ENCODE measurements at places on chromosomes 5 and 9.

- no peak for DNase-seq
These were observed 70.3 kb downstream of the DAB2IP start for GRCh38 chr9:121721770-121722169.

DNA sequence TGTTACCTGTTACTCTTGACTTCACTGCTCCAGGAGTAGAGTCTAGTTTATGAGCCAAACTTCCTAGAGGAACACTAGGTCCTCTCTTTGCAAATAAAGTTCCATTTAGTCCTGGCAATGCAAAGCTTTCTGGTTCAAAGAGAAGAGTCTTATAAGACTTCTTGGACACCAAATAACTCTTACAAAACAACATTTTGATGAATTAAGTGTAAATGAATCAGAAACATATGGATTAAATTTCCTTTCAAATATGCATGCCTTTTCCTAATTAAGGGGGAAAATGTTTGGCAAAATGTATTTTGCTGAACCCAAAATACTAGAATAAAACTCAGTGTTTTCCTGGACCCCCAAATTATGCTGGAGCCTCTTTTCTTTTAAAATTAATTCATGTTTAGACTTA lies 388.0 kb downstream of the FGF10 start:
- DNase-seq, result no peak

- no peak for DNase-seq
These were observed 18.8 kb downstream of the CSNK1G3 start for GRCh38 chr5:123530728-123531127.

DNA sequence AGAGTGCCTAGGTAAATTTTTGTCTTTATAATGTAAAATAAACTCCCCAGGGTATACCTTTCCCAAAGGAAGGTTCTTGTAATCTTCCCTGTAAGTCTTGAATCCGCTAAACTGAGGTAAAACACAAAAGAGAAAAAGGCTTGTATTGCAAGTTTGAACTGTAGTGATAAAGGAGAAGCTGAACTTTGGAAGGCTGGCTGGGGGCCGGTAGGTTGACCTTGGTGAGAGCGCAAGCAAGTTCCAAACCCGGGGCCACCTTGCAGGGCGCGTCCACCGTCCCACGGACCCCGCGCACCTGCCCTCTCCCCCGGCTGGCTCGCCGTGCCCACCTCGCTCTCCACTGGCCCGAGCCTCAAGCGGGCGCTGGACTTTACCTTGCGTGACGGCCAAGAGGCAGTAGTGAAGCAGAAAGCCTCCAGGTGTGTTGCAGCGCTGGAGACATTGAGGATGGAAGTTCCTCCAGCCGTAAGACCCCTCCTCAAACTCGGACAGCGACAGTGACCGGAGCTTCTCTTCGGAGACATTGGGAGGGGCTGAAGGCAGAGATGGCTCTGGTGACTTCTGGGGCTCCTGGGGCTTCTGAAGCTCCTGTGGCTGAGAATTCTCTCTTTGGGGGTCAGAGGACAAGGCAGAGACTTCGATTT lies 428 bp downstream of the SLCO4C1 start:
- no peak for DNase-seq

DNA sequence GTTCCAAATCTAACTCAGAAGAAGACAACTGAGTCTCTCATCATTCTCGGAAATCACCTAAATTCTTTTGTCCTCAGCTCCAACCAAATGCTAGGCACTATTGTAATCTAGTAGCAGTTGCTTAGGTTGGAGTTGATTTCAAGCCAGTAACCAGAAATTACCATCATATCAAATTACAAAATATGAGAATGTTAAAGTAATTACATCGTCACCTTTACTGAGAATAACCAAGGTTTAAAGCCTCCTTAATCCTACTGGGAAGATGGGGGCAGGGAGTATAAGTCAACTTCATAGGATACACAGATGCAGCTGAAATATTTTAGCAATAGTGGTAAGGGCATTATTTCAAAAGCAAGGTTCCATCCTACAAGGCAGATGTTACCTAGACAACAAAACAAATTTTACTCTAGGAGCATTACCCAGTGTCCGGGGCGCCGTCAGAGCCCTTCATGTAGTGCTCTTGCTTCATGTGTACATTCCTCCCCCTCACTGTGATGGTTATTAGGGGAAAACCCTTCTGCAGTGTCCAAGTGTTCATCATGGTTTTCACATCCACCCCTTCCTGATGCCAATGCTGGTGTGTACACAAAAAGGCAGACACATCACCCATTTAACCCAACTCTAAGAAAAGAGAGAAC lies 19.5 kb downstream of the ERAP1 start:
- DNase-seq, result no peak

DNA sequence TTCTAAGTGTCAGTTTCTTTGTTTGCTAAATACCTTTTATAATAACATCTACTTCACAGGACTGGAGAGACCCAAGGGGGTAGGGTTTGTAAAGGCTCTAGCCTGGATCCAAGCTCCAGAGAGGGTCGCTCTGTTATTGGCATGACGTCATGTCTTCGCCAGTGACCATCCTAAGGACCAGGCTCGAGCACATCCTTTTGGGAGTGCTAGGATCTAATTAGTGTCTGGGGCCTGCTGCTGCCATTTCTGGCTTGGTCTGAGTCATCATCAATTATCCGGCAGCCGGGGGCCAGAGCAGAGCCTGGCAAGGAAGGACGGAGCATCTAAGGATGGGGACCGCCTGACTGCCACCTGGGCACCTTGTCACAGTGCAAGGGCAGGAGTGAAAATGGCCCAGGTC lies 153.0 kb downstream of the NSG2 start:
- no peak for DNase-seq

DNA sequence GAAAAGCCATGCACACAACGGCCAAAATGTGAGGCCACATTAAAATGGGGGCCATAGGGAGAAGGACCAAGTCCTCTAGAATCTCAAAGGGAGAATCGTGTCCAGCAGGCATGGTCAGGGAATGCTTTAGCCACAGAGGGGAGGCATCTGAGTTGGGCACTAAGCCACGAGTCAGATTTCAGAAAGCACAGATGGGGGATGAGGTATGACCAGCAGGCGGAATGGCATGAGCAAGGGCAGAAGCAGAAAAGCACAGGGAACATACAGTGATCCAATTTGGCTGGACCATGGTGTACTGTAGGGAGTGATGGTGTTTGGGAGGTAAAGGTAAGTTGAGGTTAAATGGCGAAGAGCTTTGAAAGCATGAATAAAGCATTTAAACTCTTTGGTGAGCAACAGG lies 214.6 kb downstream of the TLE1 start:
- no peak for DNase-seq

DNA sequence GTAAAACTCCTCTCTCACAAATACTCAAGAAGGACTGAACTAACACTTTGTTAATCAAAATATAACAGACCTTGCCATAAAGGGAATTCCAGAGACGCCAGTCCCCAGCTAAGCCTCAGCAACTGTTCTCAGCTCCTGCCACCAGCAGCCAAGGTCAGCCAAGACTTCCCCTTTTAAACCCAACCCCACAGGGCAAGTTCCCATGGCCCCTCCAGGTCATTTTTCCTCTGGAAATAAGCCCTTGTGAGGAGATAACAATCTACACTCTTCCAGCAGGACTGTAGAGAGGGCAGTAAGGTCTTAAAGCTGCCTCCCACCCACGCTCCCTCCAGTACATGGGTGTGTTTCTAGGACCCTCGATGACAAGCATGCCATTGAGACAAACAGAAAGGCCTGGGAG lies 78.3 kb downstream of the DPYSL3 start:
- DNase-seq, result no peak

- DNase-seq, result no peak
These were observed 25.9 kb upstream of the POMT1 start for GRCh38 chr9:131476777-131477345.

- no peak for DNase-seq
These were observed 13.4 kb downstream of the IPPK start for GRCh38 chr9:92656537-92656925.

DNA sequence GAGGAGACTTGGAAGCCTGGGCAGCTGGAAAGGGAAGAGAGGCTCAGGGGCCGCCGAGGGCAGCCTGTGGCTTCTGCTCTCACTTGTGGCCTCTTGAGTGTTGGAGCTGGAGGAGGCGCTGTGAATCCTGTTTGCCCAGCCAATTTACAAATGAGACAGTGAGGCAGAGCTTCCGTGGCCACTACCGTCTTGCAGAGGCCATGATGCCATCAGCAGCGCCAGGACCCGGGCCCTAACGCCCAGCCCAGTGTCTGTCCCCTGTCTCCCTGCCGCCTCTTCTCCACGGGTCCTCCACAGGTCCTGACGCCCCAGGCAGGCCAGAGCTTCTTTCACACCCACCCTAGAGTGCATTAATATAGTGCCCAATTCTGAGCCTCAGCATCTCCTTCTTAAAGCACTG lies 172.8 kb downstream of the GOLPH3 start:
- no peak for DNase-seq

DNA sequence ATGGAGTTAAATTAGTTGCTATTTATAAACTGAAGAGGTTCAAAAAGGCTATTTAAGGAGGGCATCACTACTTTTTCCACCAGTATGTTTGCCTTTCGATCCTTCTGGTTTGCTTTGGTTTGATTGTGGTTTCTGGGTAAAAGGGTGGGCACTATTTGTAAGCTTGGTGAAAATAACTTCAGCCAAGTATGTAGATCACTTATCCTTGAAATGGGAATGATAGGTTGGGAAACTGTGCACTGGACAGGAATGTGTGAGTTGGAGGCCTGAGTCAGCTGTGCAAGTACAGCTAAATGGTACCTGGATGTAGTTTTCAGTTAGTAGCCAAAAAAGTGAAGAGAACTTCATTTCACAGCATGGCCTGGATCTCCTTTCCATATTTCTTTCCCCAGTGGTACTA lies 466.2 kb downstream of the ENC1 start:
- no peak for DNase-seq

- DNase-seq, result peak; percentile 10
These were observed 89.6 kb downstream of the SPRY4 start for GRCh38 chr5:142235050-142235797.

DNA sequence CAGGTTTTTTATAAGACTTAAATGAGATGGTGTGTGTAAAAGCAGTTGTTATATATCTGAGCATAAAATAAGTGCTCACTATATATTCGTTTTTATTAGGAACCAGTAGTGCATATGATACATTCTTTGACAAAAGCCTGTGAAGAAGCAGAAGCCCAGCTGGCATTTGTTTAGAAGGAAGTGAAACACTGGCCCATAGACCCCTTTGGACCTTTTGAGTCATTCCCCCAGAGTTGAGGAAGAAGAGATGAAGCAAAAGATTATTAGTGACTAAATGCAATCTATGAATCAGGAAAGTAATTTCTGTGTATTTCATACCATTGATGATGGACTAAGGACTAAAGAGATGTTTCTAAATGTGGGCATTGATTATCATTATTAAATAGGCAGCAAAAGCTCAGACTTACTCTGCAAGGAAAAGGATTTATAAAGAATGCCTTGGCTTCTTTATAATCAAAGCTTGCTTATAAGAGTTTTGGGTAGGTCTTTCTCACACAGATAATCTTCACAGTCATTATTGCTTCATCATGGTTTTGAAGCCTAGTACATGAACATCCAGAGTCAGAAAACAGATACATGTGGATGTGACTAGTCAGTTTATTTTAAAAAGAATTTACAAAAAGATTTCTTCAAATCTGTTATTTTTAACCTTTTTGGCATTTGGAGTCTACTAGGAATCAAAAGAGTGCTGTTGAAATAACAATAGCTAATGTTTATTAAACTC lies 16.9 kb upstream of the FER start:
- DNase-seq, result no peak

DNA sequence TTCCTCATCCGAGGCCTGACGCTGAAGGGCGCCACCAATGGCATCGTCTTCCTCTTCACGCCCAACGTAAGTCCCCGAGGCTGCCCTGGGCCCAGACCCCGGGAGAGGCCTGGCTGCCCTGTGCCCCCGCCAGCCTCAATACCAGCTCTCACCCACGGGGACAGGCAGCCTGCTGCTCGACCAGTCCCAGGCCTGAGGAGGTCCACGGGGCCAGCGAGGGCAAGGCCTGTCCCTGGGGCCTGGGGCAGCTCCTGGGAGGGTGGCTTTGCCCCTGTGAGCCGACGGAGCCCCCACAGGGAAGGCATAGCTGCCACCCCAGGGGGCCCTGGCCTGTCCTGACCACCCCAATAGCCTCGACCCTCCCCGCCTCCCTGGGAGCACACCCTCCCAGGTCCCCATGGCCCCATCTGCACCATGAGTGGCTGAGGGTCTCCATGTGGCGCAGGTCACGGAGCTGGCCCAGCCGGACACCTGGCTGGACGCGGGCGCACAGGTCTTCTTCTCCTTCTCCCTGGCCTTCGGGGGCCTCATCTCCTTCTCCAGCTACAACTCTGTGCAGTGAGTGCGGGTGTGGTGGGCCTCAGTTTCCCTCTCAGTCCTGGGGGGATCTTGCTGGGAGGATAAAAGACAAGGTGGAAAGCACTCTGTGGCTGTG lies 11.5 kb upstream of the SLC6A18 start:
- DNase-seq, result no peak

- DNase-seq, result no peak
These were observed 25.1 kb upstream of the TRIM14 start for GRCh38 chr9:98144076-98144475.

DNA sequence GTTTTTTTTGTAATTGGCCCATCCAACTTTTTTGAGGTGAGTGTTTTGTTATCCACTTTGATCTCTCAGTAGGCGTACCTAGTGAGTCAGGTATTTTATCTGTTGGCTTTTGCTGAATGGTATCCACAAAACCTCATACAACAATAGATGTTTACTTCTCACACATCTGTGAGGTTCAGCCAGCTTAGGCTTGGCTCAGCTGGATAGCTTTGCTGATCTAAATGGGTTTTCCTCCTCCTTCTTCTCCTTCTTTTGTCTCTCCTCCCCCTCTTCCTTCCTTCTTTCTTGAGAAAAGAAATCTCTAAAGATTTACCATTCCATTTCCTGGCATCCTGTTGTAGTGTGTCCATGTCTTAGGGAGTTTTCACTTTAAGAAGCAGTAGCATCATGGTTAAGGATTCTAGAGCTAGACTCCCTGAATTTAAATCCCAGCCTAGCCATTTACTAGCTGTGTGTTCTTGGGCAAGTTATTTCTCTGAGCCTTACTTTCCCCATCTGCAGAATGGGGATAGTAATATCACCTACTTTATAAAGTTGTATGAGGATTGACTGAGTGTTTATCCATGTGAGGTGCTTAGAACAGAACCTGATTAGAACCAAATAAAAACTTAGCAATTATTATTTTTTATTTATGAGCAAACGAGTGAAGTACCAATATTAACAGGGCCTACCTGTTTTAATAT lies 126.3 kb downstream of the ARHGAP26 start:
- DNase-seq, result no peak

GRCh38 chr9:98381311-98382103 lies 126.1 kb upstream of the TBC1D2 start:
- no peak for DNase-seq

- peak; percentile 83 for DNase-seq
These were observed 35.6 kb downstream of the DAB2IP start for GRCh38 chr9:121686930-121687541.

GRCh38 chr9:116096046-116096445 lies 57.5 kb upstream of the PAPPA start:
- DNase-seq, result no peak

GRCh38 chr9:29176786-29177185 lies 1603.5 kb upstream of the C9orf72 start:
- DNase-seq, result no peak

DNA sequence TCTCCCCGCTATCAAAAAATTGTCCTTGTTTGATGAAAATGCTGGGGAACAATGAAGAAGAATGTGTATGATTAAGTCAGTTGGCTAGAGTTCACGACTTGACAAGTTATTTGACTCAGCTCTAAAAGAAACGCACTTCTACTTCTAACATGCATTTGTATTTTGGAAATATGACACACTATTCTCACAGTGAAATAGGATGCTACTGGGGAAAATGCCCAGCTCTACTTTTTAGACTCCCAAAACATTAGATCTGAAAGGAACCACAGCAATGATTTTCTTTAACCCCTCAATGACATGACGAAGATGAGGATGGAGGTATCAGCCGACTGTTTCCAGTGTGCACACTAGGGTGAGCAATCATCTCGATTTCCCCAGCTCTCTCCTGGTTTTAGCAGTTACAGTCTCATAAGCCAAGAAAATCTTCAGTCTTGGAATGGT lies 83.6 kb upstream of the PCSK1 start:
- DNase-seq, result no peak

Data from activated CD4-positive, alpha-beta T cell treated with anti-CD3 and anti-CD28 coated beads, Interleukin-2, Interleukin-6, amounts not matched to agents 100 ng/mL and 50 ng/mL, durations not matched to agents 16 hours and 8 hours (primary cell).